Transverse colon (tissue), 4 donors: ENCODE measurements at places on chromosomes 5 and 9.

- no peaks in the 10 kb centered on the region for H3K27me3 ChIP-seq
- peak overlapping the region; percentile 89 for H3K27ac ChIP-seq
- DNase-seq: no peak
- H3K36me3 ChIP-seq: no peaks in the 10 kb centered on the region
- H3K4me1 ChIP-seq: peaks cover 33% of the 10 kb centered on the region
Measured at GRCh38 chr9:94866770-94867169, 140.3 kb downstream of the AOPEP start.

DNA sequence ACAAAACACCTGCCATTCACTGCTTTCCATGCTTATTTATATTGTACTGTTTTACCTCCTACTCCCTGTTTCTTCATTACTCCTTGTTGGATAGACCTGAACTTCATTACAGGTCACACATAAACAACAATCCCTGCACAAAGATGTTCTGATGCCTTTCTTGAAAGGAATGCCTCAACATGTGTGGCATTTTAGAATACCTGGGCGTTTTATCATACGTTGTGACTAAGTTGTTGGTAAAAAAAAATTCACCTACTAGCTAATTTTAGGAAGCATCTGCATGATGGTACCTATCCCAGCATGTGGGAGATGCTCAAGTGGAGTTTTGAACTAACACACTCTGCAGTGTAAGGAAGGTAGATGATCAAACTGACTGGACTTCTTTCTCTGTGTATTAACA lies 604.1 kb downstream of the TAF11L14 start:
- H3K27ac ChIP-seq: no peak overlapping the region
- DNase-seq: no peak
- no peaks in the 10 kb centered on the region for H3K36me3 ChIP-seq
- H3K27me3 ChIP-seq: no peaks in the 10 kb centered on the region
- no peak overlapping the region for H3K4me3 ChIP-seq

DNA sequence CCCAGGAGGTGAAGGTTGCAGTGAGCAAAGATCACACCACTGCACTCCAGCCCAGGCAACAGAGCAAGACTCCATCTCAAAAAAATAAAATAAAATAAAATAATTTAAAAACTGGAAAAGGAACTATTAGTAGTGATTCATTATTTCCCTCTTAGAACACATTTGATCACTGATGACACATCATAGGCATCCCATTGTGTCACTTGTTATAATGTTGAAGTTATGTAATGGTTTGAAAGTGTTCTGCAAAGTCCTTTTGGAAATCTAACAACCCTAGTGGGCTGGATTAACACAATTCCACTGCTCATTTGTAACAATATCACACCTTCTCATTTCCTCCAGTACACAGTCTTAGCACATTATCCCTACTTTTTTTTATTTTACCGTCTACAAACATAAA lies 81.8 kb upstream of the LMNB1 start:
- H3K27ac ChIP-seq: no peak overlapping the region
- DNase-seq: no peak
- no peaks in the 10 kb centered on the region for H3K27me3 ChIP-seq
- H3K36me3 ChIP-seq: no peaks in the 10 kb centered on the region

DNA sequence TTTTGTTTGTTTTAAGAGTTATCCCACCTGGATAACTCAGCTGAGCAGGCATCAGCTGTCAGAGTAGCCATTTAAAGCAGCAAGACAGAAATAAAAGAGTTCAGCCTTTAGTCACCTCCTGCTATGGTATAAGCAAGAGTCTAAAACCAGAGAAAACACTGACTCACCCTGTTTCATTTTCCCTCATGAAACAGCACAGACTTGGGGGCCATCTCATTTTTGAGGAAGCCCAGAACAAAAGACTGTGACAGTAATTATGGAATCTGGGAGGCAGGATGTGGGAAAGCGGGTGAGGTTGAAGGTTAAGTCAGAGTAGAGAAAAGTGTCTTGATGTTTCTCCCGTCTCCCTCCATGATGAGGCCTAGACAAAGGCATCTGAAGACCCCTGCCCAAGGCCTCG lies 90.2 kb upstream of the FAM174A start:
- no peaks in the 10 kb centered on the region for H3K4me1 ChIP-seq
- no peak overlapping the region for H3K4me3 ChIP-seq
- no peaks in the 10 kb centered on the region for H3K27me3 ChIP-seq
- no peak for DNase-seq

- H3K4me3 ChIP-seq: no peak overlapping the region
- DNase-seq: peak; percentile 22
- H3K36me3 ChIP-seq: no peaks in the 10 kb centered on the region
- peaks cover 59% of the 10 kb centered on the region for H3K4me1 ChIP-seq
- no peaks in the 10 kb centered on the region for H3K27me3 ChIP-seq
Measured at GRCh38 chr5:115522832-115523403, 21.7 kb downstream of the FEM1C start.

DNA sequence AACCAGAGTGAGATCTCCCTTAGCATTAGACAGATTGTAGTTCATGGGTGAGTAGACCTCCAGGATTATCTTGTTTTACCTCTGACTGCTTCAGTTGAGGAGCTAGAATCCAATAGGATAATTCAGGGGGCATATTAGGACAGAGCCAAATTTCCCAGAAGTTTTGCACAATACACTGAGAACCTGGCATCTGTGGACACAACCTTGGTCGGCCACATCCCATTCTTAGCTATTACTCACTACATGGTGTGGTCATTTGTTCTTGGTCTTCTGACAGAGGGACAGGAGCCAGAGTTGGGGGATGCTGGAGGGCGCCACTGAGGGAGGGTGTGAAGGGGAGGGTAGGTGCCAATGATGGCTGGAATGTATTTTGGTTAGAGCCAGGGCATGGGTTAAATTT lies 66.6 kb downstream of the NPR3 start:
- no peaks in the 10 kb centered on the region for H3K27me3 ChIP-seq
- no peak overlapping the region for H3K4me3 ChIP-seq
- no peaks in the 10 kb centered on the region for H3K4me1 ChIP-seq
- no peaks in the 10 kb centered on the region for H3K36me3 ChIP-seq
- no peak overlapping the region for H3K27ac ChIP-seq

DNA sequence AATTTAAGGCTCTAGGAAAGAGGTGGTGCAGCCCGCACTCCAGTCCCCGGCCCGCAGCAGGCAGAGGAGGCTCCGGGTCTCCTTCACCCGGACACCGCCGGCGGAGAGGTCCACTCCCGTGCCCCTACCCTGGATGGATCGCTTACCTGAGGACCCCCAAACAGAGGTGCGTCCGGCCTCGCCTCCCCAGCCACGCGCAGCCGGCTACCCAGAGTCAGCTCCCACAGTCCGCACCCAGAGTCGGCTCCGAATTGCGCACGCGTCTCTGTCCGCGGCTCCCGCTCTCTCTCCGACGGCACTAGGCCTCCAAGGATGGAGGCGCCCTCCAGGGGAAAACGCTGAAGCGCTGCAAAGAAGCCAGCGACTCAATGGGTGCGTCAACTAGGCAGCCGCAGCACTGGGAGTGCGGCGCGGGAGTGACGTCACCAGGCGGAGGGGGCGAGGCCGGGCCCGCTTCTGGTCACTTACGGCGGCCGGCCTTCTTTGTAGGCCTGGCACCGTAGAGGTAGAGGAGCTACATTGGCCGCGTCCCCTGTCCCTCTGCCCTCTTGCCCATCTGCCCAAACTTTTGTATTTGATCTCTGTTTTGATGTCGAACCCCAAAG lies at the start of gene ELP1:
ELP1 (minus strand) TSS at position 407 of the 605 bp plus-strand sequence. CDS start 2,978 bp downstream, outside the sequence.
- peak; percentile 95 for DNase-seq
- no peaks in the 10 kb centered on the region for H3K27me3 ChIP-seq
- peak within 1 kb of the TSS; percentile 94 for H3K27ac ChIP-seq

GRCh38 chr5:170225326-170226128 lies 7.3 kb upstream of the C5orf58 start:
- H3K36me3 ChIP-seq: no peaks in the 10 kb centered on the region
- H3K27ac ChIP-seq: no peak overlapping the region
- no peak overlapping the region for H3K4me3 ChIP-seq
- peak; percentile 65 for DNase-seq
- peaks cover 5% of the 10 kb centered on the region for H3K4me1 ChIP-seq

GRCh38 chr9:9284201-9284600 lies 1328.6 kb downstream of the PTPRD start:
- H3K36me3 ChIP-seq: no peaks in the 10 kb centered on the region
- H3K27ac ChIP-seq: no peak overlapping the region
- no peak for DNase-seq
- no peaks in the 10 kb centered on the region for H3K4me1 ChIP-seq

DNA sequence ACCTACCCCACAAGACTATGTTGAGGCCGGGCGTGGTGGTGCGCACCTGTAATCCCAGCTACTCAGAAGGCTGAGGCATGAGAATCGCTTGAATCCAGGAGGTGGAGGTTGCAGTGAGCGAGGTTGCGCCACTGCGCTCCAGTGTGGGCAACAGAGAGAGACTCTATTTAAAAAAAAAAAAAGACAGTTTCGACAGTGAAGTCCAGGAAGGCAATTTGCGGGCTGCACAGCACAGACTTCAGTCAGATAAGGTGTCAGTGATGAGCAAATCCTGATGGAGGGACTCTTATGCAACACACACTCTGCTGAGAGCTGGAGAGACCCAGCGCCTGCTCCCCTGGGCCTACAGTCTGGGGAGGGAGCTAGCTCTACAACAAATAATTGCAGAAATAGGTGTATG lies 14.2 kb downstream of the CCNJL start:
- H3K4me1 ChIP-seq: no peaks in the 10 kb centered on the region
- no peak overlapping the region for H3K27ac ChIP-seq
- no peak overlapping the region for H3K4me3 ChIP-seq
- DNase-seq: no peak
- no peaks in the 10 kb centered on the region for H3K36me3 ChIP-seq
- no peaks in the 10 kb centered on the region for H3K27me3 ChIP-seq
